IPS-NIHi11 (cell line): ENCODE measurements at places on chromosomes 11 and 22.

GRCh38 chr22:36029406-36029755 lies 757 bp upstream of the RBFOX2 start:
- DNase-seq: no peak

- no peak for DNase-seq
Observed at GRCh38 chr11:59727426-59727825, 13.8 kb upstream of the OR10V1 start.

DNA sequence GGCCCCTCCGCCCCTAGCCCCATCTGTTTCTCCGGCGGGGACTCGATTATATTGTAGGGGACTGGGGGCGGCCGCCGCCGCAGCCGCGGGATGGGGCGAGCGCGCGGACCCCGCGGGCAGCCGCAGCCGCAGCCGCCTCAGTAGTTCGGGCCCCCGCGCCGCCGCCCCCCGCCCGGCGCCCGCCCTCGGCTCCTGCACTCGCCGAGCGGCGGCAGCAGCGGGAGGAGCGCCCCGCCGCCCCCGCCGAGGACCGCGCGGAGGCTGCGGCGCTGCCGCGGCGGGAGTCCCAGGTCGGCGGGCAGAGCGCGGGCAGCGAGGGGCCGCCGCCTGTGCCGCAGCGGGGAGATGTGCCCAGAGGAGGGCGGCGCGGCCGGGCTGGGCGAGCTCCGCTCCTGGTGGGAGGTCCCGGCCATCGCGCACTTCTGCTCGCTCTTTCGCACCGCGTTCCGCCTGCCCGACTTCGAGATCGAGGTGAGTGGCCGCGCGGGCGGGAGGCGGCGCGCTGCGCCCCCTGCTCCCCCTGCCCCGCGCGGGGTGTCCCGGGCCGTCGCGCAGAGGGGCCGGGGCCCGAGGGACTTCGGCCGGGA lies at the start of gene CECR2:
Gene CECR2 (plus strand): TSS at position 22 of the 587 bp plus-strand sequence. CDS start 324 bp downstream, at position 346.
- DNase-seq: peak; percentile 53

DNA sequence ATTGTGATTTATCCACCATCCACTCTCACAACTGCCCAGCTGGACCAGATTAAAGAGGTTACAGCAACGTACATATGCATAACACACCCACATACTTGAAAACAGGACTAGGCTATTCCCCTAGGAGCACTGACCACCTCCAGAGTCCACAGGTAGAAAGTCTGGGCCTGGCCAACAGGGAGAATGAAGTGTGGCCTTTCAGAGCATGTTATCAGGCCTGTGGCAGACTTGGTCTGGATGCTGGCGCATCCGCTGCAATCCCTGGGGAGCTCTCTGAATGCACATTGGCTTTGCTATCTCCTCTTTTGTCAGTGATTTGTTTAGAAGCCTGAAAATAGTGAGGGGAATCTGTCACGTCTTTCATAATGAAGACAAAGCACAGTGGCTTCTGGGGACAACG lies 86.7 kb downstream of the C11orf58 start:
- DNase-seq: no peak

- DNase-seq: no peak
Observed at GRCh38 chr11:10916665-10917064, 58.8 kb upstream of the ZBED5 start.

GRCh38 chr11:66476841-66477251 lies 3.4 kb upstream of the DPP3 start:
- peak; percentile 68 for DNase-seq

GRCh38 chr11:126973051-126973450 lies 27.5 kb downstream of the KIRREL3 start:
- no peak for DNase-seq

- no peak for DNase-seq
Observed at GRCh38 chr11:85626496-85626895, 648 bp downstream of the DLG2 start.

GRCh38 chr11:2797741-2798361 lies 87.7 kb downstream of the CDKN1C start:
- DNase-seq: no peak

DNA sequence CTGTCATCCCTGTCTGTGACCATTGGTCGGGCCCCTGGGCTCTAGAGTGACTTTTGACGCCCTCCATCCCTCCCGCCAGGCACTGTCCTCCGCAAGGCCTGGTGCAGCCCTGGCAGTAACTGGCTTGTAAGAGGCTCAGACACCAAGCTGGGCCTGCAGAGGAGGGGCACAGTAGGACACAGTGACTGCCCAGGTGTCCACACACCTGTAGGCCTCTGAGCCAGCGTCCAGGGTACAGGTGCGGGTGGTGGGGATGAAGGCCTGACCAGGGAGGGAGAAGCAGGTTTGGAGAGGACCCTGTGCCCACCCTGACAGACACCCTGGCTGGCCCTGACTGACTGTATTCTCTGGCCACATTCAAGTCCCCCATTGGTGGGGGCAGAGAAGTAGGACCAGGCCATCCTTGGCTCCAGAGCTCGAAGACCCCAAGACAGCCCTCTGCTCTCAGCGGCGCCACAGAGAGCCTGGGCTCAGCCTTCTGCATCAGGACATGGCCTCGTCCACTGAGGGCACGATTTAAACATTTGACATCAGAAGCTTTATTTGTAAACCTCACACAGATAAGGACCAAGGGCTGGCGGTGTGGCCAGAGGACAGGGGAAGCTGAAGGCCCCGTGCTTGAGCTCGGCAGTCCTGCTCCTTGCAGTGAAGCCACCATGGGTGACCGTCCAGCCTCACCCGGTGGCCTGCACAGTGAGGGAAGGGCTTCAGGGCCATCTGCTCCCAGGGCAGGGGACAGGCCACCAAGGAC lies 31.4 kb downstream of the PPIL2 start:
- DNase-seq: no peak

- no peak for DNase-seq
Observed at GRCh38 chr11:118042796-118043195, 34.1 kb upstream of the TMPRSS4 start.

DNA sequence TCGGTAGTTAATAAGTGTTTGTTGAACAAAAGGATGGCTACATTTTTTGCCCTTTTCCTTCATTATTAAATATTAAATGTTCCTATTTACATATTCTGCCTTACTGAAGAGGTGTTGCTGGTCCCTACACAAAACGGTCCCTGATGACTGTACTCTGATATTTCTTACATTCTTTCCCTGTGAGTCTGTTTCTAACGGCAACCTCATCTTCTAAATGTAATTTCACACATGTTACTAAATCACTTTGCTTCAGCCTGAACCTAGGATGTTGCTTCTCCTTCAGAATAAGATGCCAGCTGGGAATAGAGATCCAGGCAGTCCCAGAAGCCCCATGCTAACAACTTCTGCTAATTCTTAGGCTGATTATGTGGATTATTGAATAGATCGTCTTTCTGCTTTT lies 50.3 kb downstream of the SPON1 start:
- DNase-seq: no peak

- no peak for DNase-seq
Observed at GRCh38 chr11:91239359-91239758, 985.3 kb upstream of the FAT3 start.

DNA sequence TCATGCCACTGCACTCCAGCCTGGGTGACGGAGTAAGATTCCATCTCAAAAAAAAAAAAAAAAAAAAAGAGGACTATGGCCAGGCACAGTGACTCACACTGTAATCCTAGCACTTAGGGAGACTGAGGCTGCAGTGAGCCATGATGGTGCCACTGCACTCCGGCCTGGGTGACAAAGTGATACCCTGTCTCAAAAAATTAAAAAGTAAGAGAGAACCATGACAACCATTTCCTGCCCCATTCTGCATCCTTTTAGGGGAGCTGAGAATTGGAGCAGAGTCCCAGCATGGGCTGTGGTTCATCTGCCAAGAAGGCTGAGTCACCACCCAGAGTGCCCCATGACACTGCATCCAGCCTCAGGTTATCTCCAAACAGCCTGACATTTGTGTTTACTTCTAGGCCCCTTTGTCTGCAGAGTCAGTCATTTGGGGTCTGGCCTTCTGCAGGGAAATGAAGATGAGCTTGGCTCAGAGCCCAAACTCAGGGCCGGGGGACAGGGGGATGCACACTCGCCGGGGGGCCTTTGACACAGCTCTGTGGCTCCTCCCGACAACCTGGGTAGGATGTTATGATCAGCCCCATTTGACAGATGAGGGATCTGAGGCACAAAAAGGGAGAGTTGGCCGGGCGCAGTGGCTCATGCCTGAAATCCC lies 4.7 kb downstream of the CSDC2 start:
- DNase-seq: no peak

- DNase-seq: no peak
Observed at GRCh38 chr11:2518983-2519340, 74.2 kb downstream of the KCNQ1 start.

- no peak for DNase-seq
Observed at GRCh38 chr11:7585816-7586215, 72.0 kb downstream of the PPFIBP2 start.

DNA sequence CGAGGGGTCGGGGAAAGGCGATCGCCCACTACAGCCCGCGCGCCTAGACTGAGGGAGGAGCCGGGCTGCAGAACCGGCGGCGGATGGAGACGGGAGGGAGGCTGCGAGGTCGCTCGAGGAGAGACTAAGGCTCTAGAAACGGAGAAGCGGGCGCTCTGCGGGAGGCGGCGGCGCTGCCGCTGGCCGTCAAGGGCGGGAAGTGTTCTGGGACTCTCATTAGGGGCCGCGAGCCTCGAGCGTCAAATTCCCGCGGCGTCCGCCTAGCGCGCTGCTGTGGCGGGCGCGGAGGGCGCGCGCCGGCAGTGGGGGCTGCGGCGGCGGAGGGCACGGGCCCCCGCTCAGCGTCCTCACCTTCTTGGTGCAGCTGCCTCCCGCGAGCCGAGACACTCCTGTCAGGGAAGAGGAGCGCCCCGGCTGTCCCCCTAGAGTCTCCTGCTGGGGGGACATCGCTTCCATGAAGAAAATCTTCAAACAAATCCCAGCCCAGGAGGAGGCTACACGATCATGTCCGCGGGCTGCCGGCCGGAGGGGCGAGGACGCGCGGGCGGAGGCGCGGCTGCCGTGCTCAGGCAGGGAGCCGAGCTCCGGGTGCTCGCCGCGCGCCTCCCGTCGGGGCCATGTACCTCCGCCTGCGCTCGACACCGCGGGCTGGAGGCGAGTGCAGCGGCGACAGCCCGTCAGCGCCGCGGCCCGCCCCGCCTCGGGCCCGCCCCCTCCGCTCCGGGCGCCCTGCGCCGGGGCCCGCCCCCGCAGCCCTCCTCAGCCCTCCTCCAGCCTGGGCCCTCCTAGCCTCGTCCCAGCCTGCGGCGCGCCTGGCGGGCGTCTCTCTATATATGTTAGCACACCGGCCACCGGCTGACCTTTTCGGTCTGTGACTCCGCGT lies at the start of gene ARHGAP20:
Gene ARHGAP20 (minus strand): TSS at position 662 of the 883 bp plus-strand sequence. CDS start 206 bp downstream, at position 456.
- peak; percentile 91 for DNase-seq

GRCh38 chr11:135073381-135073780 lies 661.3 kb upstream of the B3GAT1 start:
- no peak for DNase-seq

GRCh38 chr11:115161876-115162275 lies 342.3 kb downstream of the CADM1 start:
- no peak for DNase-seq

DNA sequence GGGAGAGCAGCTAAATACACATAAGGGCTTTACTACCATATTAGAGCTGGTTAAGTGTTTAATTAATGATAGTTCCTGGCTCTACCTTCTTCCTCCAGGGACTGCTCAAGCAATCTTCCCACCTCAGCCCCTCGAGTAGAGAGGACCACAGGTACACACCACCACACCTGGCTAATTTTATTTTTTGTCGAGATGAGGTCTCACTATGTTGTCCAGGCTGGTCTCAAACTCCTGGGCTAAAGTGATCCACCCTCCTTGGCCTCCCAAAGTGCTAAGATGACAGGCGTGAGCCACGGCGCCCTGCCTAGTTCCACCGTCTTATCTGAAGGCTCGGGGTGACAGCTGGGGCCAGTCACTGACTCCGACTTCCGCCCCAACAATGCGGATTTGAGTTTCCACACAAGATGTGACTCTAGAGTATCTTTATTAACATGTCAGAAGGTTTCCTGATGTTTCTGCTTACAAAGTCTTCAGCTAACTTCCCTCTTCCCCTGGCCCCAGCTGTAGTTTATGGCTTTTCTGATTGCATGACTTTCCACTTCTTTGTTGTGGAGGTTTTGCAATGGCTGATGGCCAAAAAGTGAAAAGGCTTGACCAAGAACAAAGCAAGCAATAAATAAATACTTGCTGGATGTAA lies 16.8 kb downstream of the TPST2 start:
- DNase-seq: no peak

GRCh38 chr22:23762842-23763578 lies at the start of gene C22orf15:
Gene C22orf15, plus strand, starts transcription at chr22:23762990. Its CDS starts 317 bp downstream, at chr22:23763307.
- DNase-seq: peak; percentile 57

- no peak for DNase-seq
Observed at GRCh38 chr22:25085930-25086901, 113.4 kb upstream of the CRYBB3 start.

DNA sequence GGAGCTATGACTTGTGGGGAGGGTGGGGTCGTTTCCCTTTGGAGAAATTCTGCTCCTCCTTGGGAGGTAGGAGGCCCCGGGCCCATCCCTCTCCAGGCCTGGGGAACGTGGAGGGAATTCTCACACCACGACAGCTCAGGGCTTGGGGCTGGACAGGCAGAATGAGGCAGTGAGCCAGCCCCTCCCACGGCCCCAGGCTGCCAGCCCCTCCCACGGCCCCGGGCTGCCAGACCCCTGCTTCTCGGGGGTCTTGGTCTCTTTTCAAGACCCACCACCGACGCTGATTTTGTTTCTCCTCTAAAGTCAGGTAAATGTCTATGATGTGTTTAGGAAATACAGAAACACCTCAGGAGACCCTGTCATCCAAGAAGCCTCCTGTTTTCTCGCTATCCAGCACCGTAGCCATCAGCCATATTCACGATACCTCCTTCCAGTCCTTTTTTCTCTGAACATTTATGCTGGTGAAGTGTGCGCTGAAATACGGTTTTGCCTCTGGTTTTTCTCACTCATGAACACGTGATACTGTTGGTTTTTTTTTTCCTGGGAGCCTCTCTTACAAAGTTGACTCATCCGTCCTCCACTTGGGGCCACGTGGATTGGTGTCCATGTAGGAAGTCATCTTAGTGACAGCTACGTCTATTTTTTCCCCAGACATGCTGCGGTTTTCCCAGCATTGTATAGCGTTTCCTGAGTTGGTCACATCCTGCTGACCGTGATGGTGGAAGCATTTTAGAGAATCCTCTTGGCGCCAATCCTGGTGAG lies 1219.6 kb downstream of the BRD1 start:
- no peak for DNase-seq

DNA sequence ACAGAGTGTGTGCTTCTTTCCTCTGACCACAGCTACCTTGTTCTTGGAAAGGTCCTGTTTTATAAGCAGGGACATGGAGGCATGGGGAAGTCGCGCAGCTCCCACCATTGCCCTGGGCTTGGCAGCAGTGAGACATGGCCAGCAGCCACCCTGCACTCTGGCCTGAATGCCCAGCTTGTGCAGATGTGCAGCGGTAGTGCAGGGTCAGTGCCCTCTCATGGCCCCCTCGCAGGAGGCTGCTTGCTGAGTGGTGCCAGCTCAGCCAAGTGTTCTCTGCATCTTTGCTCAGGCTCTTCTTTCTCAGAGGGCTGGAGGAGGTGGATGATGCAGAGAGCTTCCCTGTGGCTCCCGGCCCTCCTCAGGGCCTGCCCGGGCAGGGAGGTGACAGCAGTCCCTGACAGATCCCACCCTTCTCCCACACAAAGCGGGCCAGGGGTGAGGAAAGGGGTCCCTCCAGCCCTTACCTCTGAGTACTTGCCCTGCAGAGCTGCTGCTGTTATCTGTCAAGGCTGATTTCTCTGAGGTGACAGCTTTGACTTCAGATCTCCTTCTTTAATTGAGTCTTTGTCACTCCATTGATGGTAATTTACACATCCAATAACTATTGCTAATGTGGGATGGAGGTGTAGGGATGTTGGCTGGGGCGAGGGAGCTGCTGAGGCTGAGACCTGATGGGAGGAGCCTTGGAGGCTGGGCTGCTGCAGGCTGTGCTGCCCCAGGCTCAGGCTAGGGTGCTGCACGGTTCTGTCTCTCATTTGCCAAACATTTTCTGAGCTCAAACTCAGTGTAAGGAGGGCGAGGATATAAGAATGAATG lies 47.4 kb upstream of the B3GAT1 start:
- no peak for DNase-seq
